CD4-positive, alpha-beta T cell treated with Interleukin-21 for 1 hour (primary cell): ENCODE measurements at places on chromosomes 13 and 19.
A peak's percentile ranks its signal among the peaks of the same experiment; 100 is the strongest.

- no peak for DNase-seq
Observed at GRCh38 chr13:58495668-58496067, 864.1 kb downstream of the PCDH17 start.

DNA sequence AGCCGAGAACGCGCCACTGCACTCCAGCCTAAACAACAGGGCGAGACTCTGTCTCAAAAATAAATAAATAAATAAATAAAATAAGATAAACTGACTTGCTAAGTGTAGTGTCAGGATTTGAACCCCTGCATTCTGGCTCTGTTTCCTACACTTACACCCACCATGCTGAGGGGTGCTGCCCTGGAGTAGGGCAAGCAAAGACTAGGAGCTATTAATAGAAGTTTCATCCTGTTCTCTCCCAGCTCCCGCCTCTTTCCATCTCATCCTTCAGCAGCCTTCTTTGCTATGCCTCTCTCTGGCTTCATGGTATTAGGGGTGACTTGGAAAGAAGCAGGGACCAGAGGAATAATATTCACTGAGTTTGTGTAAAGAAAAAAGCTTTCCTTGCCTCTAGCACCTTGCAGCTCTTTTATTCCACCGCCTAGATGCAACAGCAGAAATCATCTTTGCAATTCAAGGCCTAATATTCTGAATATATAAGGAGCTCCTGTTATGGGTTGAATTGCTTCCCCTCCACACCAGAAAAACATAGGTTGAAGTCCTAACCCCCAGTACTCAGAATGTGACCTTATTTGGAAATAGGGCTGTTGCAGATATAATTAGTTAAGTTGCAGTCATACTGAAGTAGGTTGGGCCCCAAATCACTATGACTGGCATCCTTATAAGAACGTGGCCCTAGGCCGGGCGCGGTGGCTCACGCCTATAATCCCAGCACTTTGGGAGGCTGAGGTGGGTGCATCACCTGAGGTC lies 8.7 kb upstream of the PLAUR start:
- no peak for DNase-seq

- DNase-seq = no peak
Observed at GRCh38 chr13:24038405-24038804, 122.1 kb upstream of the SPATA13 start.

DNA sequence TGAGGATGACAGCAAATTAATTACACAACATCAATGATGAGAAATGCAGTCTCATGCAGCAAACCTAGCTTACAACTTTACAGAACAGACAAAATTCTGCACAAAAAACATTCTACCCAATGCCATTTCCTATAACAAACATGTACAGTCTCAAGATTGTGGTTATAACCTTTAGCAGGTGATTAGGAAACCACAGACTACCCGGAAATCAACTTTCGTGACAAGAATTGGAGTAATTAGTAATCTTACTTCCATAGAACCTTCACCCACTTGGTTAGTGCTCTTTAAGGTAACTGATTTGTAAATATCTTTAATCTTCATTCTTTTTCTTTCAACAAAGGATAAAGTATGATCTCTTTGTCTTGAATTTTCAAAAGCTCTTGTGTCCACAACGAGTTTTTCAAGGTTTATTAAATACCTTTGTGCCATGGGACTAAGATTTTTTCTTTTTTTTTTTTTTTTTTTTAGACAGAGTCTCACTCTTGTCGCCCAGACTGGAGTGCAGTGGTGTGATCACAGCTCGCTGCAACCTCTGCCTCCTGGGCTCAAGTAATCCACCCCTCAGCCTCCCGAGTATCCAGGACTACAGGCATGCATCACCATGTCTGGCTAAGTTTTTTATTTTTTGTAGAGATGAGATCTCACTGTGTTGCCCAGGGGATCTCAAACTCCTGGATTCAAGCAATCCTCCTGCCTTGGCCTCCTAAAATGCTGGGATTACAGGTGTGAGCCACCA lies 78.8 kb downstream of the MAP4K1 start:
- DNase-seq = peak; percentile 77

DNA sequence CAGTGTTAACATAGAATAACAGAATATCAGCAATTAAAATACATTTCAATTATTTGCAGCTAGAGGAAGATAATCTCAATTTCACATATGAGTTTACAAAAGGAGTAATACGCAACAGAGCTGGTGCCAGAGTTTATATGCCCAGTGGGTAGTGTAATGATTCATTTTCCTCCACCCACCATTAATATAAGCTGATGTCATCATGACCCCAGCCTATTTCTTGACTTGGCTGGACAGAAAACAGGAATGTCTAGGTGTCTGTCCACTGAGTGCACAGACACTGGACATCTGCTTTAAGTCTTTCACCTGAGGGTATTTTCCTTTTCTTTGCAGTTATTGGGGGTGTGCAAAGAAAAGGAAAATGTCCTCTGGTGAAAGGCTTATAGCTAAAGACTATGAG lies 335.5 kb downstream of the TBC1D4 start:
- DNase-seq = no peak

- no peak for DNase-seq
Observed at GRCh38 chr13:37348916-37349643, 243.6 kb upstream of the CSNK1A1L start.

- DNase-seq = peak; percentile 50
Observed at GRCh38 chr19:932648-933552, 7.1 kb downstream of the ARID3A start.

GRCh38 chr13:43432958-43433357 lies 353.8 kb downstream of the ENOX1 start:
- DNase-seq = no peak
